Fibroblast of the aortic adventitia (primary cell): ENCODE measurements at places on chromosomes 4 and X. TPM values are rescaled to one million over a fixed set of nuclear protein-coding genes. Genes with fewer than 3 reads are reported as not detected.
A peak's percentile ranks its signal among the peaks of the same experiment; 100 is the strongest.

The NMU gene
- total RNA-seq: not detected in 2 replicates

The USP17L10 gene
- total RNA-seq: not detected in 2 replicates

- DNase-seq: no peak
Observed at GRCh38 chr4:77430847-77431246, 174.8 kb upstream of the CXCL13 start.

DNA sequence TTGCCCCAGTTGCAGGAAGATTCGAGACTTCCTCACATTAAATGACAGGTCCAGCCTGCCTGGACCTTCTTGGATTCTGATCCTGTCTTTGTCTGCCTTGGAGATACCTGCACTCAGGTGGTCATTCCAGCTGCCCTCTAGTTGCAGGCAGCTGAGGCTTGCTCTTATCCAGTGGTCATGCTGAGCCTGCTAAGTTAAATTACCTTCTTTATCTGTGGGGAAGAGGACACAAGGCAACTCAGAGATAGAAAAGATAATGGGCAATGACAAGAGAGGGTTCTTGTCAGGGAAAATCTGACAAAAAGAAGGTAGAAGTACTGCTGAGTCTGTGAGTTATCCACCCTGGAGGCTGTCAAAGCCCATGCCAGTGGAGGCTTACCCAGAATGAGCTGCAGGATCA is 401.4 kb downstream of the MID1IP1 start:
- DNase-seq: no peak

The SMR3A gene
- not detected in 2 replicates for total RNA-seq

GRCh38 chr4:170242471-170242870 is 152.7 kb upstream of the AADAT start:
- DNase-seq: no peak

- DNase-seq: no peak
Observed at GRCh38 chr4:56762484-56763250, 58.8 kb downstream of the SPINK2 start.

DNA sequence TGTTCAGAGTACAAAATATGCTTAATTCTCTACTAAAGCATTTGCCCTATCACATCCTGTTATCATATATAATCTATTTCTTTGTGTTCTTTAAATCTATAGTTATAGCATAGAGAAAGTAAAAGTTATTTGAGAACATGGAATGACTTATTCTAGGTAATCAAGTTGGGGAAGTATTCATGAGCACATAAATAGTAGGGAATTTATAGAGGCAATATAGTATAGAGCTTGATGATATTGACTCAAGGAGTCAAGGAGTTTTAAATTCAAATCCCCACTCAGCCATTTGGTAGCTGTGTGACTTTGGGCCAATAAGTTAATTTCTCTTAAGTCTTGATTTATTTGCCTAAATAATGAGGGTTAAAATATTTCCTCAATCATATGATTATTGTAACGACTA is 37.5 kb downstream of the PPP1R2C start:
- no peak for DNase-seq

DNA sequence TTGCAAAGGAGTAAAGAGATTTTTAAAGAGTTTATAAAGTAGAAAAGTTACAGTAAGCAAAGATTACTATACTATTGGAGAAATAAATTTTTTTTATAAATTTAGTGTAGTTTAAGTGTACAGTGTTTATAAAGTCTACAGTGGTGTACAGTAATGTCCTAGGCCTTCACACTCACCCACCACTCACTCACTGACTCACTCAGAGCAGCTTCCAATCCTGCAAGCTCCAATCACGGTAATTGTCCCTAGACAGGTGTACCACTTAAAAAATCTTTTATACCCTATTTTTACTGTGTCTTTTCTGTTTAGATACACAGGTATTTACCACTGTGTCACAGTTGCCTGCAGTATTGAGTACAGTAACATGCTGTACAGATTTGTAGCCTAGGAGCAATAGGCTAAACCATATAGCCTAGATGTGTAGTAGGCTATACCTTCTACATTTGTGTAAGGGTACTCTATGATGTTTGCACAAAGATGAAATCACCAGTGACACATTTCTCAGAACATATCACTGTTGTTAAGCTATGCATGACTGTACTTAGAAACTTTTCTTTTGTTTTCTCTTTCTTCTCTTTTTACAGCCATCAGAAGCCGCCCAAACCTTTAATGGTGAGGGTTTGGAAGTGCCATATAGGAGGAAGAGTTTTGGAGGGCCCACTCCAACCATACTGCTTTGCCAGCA is 11.8 kb upstream of the SH3RF1 start:
- no peak for DNase-seq

DNA sequence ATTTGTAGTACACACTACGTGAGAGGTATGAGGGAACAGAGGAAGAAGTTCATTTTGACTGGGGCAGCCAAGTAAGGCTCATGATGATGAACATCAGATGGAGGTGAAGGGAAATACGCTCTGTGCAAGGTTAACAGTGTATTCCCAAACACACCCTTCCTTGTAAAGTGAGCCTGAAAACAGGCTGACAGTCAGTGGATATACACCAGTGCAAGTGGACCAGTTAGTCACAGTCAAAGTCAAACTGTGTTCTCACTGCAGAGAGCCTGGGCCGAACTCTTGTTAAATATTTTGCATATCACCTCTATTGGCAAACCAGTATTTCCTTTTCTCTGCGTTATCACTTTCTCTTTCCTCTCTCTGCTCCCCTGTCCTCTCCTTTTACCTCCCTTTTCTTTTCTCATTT is 23.4 kb upstream of the RHOH start:
- DNase-seq: peak; percentile 6

DNA sequence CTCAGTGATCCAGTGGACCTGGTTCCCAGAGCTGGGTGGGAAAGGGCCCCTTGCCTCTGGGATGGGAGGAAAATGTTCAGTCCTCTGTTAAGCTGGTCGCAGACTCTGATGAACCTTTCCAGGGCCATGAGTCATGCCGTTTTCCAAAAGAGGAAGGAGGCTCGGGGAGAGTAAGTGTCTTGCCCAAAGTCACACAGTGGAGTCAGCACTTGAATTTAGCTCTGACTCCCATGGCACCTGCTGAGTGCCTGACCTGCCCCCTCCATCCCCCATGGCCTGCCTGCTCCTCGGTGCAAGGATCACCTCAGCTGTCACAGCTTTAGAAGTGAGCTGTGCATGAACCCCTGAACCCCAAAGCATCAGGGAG is 14.0 kb upstream of the KIAA0232 start:
- DNase-seq: peak; percentile 47

DNA sequence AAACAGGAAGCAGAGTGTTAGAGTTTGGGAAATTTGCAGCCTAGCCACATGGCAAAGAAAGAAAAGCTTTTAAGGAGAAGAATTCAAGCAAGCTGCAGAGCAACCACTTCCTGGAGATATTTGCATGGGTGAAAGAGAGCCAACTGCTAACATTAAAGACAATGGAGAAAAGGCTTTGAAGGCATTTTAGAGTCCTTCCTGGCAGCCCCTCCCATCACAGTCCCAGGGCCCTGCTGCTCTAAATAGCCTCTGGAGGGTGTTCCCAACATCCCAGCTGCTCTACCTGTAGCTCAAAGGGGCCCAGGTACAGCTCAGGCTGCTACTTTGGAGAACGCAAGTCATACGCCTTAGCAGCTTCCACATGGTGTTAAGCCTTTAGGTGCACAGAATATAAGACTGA is 235.9 kb upstream of the FMR1 start:
- no peak for DNase-seq

DNA sequence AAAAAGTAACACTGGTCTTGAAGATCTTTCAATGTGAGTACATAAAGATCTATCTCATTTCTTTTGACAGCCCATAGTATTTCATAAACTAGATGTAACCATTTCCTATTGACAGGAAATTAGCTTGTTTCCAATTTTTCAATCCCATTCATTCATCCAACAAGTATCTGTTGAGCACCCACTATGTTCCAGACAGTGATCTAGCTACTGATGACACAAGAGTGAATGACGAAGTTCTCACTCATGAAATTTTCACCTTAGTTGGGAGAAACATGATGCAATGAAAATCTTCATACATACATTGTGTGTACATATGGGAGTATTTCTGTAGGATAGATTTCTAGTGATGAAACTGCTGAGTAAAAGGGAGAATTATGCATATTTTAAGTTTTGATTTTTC is 1.7 kb downstream of the CD38 start:
- no peak for DNase-seq

The GAB3 gene
- 1.2 and 4.2 TPM in 2 replicates for total RNA-seq

GRCh38 chr4:19030048-19030447 is 1008.5 kb upstream of the LCORL start:
- DNase-seq: no peak

The LNX1 gene
- total RNA-seq: 1.6 and 3.5 TPM in 2 replicates

DNA sequence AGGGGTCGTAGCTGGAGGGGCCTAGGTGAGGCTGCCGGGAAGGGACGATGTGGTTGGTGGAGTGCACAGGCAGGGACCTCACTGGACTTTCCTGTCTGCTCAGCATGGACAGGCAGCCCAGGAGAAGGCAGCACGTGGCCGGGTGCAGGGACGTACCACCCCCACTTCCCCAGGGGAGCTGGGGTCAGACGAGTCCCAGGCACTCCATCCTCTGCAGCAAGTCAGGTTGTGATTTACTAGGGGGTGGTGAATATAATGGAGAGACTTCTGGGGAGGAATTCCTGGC is 1.5 kb upstream of the CTBP1 start:
- no peak for DNase-seq

DNA sequence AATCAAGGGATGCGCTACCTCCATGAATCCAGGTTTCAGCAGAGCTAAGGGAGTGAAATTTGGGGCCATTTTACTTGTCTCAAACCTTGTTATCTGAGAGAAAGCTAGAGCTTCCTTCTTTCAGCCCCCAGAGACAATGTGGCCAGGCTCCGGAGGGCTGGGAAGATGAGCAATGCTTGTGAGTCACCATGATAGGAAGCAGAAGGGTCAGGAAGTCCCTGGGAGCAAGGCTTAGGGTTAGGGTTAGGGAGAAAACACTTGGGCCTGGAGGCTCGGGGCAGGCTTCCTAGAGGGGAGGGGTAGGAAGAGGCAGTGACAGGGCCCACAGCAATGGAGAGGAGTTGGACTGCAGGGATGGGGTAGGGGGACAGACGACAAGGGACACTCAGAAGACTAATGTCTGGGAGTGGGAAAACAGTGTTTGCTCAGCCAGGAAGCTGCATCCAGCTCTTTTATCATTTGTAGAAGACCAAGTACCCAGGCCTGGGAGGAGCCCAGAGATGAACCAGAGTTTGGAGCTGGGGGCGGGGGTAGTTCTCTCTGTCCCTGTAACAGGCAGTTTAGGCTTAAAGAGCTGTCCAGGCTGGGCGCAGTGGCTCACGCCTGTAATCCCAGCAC is 16.4 kb upstream of the PORCN start:
- DNase-seq: no peak

GRCh38 chr4:141348125-141348524 is 127.4 kb downstream of the ZNF330 start:
- DNase-seq: peak; percentile 50

- peak; percentile 47 for DNase-seq
Observed at GRCh38 chrX:21745756-21746155, 12.2 kb downstream of the SMPX start.

DNA sequence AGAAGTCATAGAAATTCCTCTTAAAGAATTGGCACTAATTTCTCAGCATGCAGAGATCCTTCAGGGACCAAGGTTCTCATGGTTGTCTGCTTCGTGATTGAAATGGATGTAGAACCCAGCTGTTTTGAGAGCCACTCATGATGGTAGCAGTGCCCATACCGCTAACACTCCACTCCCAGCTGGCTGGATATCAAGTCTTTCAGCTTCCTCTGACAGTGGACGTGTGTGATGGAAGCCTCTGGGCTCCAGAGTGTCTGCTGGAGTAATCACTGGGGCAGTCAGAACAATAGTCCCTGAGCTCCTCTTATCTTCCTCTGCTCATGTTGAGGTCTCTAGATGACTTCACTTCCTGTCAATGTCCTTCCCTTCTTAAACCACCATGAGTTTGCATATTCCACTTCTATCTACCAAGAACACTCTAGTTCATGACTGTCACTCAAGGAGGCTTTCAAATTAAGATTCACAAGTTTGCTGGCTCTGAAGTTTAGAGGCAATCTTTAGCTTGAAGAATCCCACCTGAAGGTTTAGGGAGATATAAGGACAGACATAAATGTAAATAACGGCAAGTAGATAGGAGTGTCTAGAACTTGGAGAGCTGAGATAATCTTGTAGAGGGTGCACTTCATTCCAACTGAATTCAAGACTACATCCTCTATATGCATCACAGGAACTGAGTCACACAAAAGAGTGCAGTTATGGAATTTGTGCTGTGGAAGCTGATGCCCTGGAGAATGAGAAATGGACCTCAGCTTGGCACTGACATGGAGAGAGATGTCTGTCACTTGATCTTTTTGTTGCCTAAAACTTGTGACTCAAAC is 64.5 kb upstream of the WDR1 start:
- DNase-seq: peak; percentile 96

DNA sequence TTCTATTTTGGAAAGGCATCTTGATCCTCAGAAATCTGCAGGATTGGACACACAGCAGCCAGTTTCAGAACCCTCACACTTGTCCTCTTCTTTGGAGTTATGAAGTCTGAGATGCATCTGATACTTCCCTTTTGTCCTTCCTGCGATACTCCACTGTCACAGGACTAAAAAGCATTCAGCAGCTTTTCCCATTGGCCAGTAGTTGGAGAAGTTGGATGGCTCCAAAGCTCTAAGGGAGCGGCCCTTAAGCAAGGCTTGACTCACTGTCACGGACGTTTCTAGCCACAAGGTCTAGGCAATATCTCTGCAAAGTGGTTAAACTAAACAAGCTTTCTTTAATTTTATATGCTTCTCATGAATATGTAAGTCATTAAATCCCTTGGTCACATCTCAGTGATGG is 417.0 kb downstream of the AFF2 start:
- no peak for DNase-seq

The DGKK gene
- not detected in 2 replicates for total RNA-seq
